Fibroblast of pulmonary artery (primary cell): ENCODE measurements at places on chromosomes 13 and 19.
A peak's percentile ranks its signal among the peaks of the same experiment; 100 is the strongest.

DNA sequence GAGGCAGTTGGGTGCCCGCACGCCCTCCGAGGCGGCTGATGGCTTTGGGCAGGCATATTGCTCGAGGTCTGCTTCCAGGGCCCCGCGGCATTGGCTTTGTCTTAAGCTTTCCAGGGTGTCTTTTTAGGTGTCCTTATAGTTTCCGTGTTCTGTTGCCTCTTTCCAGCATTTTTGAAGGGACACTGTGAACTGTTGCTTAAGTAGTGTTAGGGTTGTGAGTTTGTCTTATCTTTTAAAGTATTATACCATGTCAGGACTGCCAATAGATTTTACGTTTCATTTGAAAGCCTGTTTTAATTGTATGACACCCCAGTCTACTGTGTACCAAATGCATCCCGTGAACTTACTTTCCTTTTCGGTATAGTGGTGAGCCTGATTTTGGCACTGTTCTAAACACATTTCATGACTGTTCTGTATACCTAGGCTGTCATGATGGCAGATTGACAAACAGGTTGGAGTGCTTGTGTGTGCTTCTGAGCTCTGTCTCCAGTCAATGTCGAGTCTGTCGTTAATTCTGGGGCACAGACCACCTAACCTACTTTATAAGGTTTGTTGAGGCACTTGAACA, 656 bp downstream of the PCCA start:
- no peak for DNase-seq

DNA sequence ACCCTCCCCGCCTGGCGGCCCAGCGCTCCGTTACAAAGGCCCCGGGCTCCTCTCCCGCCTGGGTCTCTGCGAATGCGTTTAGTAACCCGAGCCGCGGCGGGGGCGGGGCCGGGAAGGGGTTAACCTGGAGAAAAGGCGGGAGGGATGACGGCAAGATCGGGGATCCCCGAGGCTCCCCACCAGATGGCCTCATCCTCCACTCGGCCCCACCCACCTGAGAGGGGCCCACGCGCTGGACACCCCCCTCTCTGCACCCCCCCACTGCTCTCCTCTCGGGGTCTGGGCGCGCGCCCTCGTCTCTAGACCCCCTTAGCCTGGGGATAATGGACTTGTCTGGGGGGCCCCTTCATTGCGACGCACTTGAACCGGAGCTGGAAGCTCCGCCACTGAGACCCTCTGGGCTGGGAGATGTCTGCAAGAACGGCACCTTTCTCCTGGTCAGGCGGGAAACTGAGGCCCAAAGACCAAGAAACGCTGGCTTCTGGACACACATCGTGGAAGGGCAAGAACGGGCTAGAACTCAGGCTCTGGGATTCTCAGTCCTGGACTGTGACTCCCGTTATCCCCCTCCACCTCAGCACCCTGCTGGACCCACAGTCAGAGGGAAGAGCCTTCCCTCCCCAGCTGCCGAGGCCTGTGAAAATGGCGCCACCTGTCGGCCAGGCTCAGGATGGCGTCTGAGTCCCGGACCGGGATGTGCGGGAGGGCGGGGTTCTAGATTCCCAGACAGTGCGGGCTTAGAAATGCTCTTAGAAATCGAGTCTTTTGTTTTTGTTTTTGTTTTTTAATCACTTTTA, 2.9 kb upstream of the LTBP4 start:
- peak; percentile 88 for DNase-seq

GRCh38 chr13:60811581-60811980, 414.6 kb downstream of the TDRD3 start:
- DNase-seq = no peak

DNA sequence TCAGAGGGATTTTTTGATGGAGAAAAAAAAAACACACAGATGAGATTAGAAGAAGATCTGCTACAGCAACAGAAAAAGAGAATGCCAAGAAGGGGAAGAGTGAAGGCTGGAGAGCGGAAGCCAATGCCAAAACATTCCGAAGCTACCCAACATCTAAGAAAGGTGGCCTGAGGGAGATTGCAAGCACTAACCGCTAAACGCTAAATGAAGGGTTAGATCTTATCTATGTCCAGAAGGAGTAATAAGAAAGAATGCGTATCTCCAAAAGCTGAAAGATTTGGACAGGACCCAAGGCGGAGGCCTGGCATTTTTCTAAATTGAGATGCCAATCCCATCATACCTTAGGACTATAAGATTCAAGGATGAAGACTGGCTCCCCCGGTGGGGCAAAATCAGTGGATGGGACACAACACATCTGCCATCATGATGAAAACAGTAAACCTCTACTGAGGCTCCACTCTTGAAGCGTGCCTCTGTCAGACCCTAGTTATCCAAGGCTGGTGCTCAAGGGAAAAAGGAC, 15.6 kb upstream of the HMGB1 start:
- no peak for DNase-seq

GRCh38 chr13:87677043-87677495, 5.9 kb downstream of the SLITRK5 start:
- DNase-seq = no peak

- peak; percentile 78 for DNase-seq
Measured at GRCh38 chr13:90640976-90641375, 706.5 kb upstream of the MIR17HG start.

GRCh38 chr13:106274551-106275203, 260.8 kb downstream of the EFNB2 start:
- no peak for DNase-seq

DNA sequence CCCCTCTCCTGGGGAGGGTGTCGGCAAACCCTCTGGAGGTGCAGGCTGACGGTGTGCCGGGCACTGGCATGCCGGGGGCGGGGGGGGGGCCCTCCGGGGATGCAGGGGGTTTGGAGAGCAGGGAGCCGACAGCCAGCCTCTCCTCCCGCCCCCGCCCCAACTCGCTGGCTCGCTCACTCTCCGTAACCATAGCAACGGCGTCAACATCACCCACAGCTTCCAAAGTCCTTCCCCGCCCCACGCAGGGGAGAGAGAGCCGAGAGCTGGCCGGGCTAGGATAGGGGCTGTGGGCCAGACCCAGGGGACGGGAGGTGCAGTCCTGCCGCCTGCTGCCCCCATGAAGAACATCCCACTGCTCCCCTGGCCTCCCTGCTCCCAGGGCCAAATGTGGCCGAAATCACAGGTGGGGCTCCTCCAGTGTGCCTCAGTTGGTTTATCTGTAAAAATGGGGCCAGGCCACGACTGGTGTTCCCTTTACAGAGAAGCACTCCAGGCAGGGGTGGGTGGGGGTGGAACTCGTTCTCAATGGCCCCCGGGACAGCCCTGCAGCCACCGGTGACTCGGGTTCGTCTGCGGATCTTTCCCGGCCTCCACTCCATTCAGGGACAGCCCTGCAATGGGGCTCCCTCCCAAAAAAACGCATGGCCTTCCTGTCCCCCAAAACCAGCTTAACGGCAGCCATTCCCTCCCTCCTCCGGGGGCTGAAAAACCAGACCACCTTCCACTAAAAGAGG, 3.2 kb downstream of the KLF16 start:
- peak; percentile 85 for DNase-seq

GRCh38 chr13:43301346-43301969, 278.1 kb downstream of the DNAJC15 start:
- no peak for DNase-seq

- peak; percentile 68 for DNase-seq
Measured at GRCh38 chr19:13260883-13261653, 110.9 kb downstream of the IER2 start.

- no peak for DNase-seq
Measured at GRCh38 chr13:51955816-51956603, 55.2 kb downstream of the ATP7B start.
